Upper lobe of right lung (tissue), 1 donor: ENCODE measurements at places on chromosomes 1 and 21. TPM values are rescaled to one million over a fixed set of nuclear protein-coding genes. Genes with fewer than 3 reads are reported as not detected.

DNA sequence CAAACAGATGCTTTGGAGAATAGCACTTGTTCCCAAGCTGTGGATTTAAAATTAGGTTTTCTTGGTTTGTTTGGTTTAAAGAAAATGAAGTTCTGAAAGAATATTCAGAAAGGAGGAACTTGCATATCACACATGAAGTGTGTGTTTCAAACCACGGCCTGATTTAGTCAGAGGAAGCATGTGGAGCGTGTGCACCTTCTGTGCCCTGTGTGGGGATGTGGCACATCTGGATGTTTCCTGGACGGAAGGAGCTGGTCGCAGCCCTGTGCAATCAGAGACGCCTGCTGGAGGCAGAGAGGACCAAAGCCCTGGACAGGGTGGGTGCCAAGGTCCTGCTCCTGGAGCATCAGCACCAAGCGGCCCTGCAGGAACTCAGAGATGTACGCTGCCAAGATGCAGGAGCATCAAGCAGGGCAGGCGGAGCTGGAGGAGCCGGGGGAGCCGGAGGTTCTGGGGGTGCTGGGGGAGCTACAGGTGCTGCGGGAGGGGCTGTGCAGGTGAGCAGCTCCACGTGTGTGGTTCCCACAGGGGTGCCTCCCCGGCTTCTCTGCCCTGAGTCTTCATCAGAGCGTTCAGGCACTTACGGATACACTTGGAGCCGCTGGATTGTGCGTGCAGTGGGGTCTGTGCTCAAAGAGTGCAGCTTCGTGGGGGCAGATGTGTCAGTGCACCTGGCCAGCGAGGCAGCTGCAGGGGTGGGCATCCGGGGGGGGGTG is 45.7 kb downstream of the PCNT start:
- DNase-seq, result no peak

- no peak for DNase-seq
Measured at GRCh38 chr1:22471610-22472009, 20.0 kb downstream of the ZBTB40 start.

Gene NT5C1A
- 0.49 TPM for total RNA-seq

Gene LYPLA2
- total RNA-seq, result 45.9 TPM

GRCh38 chr1:179226738-179227137 is 2.7 kb downstream of the ABL2 start:
- no peak for DNase-seq

DNA sequence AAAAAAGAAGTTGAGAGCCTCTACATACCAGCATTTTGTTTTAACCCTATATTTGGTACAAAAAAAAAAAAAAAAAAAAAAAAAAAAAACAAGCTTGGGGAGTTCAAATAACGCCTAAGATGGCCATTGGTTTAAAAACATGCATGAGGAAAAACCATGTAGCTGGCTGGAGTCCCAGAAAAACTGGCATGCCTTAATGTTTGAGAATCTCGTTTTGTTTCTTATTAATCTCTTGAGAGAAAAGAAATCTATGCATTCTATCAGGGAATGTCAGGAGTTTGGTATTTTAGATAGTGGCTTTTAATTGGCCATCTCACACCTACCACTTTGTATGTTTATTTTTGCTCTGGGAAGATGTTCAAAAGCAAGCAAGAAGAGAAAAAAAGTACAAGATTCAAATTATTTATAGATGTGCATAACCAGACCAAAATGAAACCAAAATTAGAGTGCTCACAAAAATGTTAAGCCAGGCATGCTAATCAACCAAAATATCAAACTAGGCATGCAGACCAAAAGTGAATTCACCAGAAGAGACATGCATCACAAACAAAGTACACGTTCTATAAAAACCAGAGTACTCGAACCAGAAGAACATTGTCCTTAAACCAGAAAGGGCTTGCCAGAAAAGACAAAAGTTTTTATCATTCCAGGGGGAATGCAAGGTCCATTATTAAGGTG is 156.6 kb downstream of the AK5 start:
- no peak for DNase-seq

Gene TRPM2
- total RNA-seq, result 10.0 TPM

DNA sequence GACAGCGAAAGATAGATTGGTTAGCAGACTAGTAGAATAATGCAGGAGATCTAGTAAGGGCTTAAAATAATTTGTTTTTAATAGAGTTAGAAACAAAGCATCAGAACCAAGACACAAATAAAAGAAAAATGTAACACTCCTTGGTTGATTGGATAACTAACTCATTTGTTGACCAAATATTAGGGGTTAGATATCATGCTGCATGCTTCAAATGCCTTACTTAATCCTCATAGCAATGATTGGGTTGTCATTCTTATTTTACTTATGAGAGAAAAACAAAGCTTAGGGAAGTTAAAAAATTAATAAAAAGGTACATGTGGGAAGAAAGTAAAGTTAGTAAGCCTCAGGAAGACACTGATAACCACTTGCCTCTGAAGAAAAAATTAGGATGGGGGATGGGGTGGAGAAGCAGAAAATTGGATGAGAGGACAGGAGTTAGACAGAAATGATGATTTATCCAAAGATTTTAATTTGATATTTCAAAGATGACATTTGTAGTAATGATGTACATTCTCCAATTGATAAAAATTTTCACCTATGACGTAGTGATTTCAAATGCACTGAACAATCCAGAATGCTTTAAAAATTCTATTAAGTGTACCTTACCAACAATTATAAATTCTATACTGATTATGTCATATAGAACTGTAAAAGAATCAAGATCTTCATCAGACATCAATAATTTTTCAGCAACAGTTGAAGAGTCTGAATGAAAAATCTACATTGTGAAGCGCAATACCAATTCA is 374.7 kb downstream of the COL11A1 start:
- DNase-seq, result no peak

DNA sequence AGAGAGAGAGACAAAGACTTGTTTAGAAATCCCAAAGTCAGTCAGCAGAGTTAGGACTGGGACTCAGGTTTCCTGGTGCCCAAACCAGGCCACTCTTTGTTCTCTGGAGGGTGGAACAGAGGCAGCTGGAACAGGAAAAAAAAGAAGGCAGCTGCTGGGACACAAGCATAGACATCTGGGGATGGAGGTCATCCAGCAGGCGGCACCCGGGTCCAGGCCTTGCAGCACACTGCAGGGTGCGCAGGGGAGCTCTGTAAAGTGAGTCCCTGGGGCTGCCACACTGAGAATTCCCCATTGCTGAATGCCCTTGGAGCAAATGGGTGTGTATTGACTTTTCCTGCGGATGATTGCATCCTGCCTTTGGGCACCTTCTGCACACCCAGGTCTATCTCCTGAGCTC is 222.9 kb upstream of the CSF3R start:
- no peak for DNase-seq

DNA sequence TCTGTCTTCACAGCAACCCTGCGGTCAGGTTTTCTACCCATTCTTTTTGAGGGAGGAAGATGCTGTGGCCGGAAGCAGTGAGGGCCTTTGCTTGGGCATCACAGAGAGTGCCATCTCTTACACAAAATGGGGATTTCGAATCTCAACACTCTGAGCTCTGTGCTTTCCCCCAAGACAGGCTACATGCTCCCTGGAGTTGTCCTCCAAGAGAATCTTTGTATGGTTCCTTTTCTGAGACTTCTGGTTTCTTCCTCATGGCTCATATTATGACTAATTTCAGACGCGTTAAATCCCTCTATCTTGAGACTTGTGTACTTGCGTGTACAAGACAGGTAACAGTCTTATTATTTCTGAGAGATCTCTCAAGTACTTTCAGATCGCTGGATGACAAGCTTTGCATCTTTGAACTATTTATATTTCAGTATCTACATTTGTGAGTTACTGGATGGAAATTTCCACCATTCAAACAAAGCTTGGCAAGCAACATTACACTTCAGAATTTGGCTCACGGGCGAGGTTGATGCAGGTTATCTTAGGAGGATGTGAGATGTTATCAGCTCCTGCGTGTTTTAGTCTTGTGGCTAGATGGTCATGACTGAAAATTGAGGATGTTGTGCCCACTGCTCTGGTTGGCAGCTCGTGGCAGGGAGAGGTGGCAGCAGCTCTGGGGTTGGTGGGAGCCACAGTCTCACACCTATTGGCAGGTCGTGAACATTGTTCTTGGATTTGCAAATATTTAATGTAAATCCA is 19.4 kb downstream of the ABCG1 start:
- DNase-seq, result no peak
